GM23338 (cell line): ENCODE measurements at places on chromosomes 3 and 15.
A peak's percentile ranks its signal among the peaks of the same experiment; 100 is the strongest.

DNA sequence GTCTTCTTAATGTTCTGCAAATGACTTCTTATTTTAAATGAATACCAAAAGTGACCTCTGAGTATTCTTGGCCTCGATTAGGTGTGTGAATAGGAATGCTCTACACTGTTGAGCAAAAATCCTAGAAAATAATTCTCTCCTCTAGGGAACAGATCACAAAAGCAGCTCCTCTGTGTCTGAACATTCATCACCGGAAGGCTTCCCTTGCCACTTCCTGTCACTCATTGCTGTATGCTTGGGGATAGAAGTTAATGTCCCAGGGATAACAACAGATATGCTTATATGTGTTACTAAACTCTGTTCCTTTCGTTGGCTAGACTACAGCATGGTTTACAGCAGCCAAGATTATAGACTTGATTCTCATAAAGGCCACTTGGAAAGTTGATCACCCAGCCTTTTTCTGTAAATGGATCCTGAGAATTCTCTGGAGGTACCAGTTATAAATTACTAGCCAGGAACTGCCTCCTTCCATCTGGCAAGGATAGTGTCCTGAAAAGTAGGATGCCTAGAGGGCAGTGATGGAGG, 16.0 kb upstream of the PTX3 start:
- no peak for DNase-seq

DNA sequence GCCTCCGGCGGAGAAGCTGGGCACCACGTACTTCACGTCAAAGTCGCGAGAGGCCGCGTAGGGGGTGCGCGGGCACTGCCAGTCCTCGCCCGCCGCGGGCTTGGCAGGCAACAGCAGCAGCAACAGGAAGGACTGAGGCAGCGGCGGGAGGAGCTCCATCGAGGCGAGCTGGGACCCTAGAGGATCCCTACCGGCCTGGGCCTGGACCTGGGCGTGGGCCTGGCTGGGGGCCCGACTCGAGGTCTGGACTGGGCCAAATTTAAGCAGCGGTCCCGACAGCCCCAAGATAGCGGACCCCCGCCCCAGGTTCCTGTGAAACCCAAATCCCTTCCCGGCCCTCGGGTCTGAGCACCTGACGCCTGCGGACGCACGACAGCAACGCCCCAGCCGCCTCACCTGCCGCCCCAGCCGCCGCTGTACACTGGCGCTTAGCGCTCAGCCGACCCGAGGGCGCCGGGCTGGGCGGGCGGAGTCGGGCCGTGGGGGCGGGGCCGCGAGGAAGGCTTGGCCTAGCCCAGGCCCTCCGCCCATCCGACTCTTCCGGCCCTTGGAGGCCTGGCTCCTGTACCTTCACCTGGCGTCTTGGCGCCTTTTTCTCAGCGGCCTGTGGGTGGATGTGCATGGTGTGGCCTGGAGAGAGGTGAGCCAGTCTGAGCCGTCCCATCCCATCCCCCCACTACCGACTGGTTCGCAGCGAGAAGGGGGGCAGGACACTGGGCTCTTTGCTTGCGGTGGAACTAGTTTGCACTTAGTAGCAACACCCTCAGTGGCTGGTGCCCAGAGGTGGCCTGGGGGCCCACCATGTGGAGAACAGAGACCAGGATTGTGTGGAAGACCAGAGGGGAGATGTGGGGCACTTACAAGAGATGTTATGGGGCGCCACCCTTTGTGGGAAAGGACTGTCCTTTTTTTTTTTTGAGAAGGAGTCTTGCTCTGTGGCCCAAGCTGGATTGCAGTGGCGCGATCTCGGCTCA, at the start of gene MST1R:
TSS of gene MST1R (minus strand) at position 423 of the 974 bp plus-strand sequence. CDS start at position 159, 264 bp downstream.
- peak; percentile 98 for DNase-seq

DNA sequence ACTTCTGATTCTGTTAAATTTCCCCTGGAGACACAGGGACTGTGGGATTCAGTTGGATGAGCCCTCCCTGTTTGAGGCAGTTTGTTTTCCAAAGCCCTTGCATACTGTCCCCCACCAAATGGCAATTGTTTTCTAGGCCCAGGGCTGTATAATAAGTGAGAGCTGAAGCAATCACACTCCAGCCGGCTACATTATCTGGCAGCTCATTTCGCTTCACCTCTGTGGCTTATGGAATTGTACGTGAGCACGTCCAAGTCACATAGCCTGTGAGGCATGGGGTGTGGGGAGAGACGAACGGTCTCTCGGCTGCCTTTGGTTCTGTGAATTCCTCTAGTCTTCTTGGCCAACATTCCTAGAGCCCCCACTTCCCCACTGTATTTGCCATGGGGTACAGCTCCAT, 10.7 kb downstream of the RBP2 start:
- no peak for DNase-seq

- DNase-seq, result no peak
Observed at GRCh38 chr3:107795514-107796094, 272.8 kb downstream of the BBX start.

GRCh38 chr3:123694366-123695087, 109.7 kb upstream of the HACD2 start:
- DNase-seq, result peak; percentile 12

DNA sequence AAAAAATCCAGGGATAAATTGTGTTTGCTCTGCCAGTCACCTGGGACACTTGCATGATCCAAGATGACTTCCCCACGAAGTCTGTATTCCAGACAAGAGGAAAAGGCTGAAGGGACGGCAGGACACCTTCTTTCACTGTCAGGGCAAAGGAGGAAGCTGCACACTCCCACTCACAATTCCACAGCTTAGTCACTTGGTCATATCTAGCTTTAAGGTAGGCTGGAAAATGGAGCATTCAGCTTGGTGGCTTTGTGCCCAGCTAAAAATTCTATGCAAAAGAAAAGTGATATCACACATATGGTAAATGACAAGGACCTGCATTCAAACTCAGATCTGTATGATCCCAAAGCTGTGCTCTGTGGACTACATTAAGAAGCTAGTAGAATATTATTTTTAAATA, 109.2 kb upstream of the TPM1 start:
- DNase-seq, result no peak

- DNase-seq, result no peak
Observed at GRCh38 chr3:33936171-33936920, 137.9 kb downstream of the PDCD6IP start.

- no peak for DNase-seq
Observed at GRCh38 chr3:36362216-36362615, 18.1 kb upstream of the STAC start.

DNA sequence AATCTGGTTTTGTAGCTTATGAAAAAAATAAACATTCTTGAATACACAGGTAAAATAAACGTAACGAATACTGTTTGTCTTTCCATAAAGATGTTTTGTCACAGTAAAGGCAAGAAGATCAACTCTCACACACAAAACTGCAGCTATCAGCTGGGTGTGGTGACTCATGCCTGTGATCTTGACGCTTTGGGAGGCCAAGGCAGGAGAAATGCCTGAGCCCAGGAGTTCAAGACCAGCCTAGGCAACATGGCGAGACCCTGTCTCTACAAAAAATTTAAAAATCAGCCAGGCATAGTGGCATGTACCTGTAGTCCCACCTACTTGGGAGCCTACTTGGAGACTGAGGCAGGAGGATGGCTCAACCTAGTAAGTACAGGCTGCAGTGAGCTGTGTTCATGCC, 39.6 kb downstream of the CBLB start:
- no peak for DNase-seq

DNA sequence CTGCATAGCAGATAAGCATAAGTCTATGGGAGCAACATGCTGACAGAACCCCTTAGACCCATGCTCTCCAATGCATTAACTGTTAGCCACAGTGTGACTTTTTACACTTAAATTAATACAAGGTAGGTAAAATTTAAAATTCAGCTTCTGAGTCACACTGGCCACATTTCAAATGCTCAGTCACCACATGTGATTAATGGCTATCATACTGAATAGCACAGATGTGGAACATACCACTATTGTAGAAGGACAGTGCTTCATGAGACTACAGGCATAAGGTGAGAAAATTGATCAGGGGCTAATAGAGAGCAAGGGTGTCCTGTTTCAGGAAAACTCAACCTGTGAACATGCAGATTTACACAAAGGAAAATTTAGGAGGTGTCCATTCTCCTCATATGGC, 357.0 kb upstream of the SEMA6D start:
- DNase-seq, result no peak

DNA sequence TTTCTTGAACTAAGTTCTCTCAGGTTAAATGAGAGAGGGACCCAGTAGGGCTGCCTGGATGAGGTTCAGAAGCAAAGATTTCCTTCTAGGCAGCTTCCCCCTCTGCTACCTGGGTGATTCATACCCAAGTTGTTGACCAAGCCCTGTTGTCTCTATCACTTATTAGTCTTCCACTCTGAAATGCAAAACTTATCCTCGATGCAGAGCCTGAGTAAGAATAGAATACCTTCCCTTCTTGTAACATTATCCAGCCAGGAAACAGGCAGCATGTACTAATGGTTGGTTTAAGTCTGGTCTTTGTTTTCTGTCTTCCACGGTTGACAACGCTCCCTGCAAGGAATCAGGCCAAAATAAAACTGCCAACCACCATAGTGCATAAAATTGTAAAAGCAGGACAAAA, 377.3 kb downstream of the MECOM start:
- no peak for DNase-seq

DNA sequence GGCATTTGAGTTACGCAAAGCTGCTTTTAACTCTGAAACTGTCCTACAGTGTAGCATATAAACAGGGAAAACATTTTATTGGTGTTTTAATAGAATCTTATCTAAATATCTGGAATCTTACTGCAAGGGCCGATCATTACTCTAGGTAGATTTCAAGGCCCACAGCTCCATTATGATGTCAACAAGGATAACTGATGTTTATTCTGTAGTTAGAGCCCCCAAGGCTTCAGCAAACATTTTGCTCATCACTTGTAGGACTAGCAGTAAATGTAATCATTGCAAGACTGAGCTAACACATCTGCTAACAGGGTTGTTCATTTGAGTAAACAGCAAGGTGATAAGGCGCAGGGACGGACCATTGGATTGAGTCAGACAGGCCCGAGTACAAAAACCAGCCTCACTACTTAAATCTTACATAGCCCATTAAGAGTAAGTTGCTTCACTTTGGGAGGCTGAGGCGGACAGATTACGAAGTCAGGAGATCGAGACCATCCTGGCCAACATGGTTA, 332.5 kb upstream of the TPRG1 start:
- DNase-seq, result no peak

DNA sequence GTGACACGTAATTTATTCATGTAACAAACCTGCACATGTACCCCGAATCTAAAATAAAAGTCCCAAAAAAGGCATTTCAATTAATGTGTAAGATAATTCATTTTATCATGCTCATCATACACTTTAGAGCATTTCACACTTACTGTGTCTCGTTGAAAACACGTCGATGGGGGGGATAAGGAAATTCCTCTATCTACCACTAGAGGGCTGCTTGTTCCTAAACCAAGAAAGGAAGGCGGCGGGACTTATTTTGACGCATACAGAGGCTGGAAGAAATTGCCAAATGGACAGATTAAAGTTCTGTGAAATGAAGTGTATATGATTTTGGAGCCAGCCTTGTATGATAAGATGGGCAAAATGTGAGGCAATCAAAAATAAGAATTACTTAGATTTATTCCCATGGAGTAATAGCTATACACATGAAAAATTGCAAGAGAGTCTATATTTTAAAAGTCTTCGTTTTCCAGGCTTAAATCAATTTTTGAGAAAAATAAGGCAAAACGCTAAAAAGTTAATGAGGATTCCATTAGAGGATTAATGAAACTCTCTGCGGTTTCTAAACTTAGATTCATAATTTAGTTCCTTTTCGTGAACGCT, 346.8 kb downstream of the CNTN3 start:
- DNase-seq, result peak; percentile 91

- no peak for DNase-seq
Observed at GRCh38 chr3:160876643-160877042, 120.6 kb downstream of the PPM1L start.

DNA sequence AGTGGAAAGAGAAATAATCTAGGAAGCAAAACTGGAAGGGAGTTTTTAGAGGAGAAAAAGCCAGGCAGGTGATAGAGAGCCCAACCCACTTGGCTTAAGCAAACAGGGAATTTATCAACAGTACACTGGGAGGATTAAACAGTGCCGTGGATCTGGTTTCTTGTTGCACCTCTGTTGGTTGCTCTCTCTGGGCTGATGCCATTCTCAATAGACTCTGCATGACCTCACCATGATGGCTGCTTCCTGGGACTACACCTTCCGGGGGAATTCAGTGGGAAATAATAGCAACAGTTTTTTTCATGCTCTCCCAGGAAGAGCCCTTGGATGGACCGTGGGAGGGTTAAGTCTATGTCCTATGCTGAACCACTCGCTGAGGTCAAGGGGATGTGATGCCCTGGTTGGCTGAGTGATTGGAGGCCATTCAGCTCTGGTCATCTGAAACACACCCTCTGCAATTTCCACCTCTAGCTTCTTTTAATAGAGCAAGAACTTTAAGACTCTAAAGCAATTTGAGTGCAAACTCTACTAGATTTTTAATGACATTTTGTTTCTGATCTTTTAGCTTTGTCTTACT, 74.2 kb downstream of the EPHB1 start:
- no peak for DNase-seq

DNA sequence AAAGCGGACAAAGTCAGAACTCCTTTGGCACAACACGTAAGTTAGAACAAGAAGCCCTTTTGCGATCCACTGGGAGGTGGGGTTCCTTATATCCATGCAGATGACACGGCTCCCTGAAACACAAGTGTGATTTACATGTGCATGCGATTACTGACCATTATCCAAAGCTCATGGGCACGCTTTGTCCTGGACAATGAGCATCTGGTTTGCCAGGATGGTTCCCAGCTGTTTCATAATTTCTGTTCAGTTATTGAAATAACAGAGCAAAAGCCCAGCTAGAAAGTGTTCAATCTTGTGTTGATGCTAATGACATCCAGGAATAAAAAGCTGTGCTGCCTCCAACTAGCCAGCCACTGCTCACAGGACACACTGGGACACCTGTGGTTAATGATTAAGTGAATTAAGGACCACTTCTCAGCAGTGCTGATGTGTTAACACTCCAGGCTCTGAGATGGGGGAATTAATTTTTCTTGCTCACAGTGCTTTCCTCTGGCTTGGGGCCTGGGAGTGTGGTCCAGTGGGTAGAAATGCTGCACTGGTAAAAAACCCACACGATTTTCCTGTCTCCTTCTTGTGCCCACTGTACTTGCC, 123.1 kb upstream of the SLC2A2 start:
- no peak for DNase-seq

DNA sequence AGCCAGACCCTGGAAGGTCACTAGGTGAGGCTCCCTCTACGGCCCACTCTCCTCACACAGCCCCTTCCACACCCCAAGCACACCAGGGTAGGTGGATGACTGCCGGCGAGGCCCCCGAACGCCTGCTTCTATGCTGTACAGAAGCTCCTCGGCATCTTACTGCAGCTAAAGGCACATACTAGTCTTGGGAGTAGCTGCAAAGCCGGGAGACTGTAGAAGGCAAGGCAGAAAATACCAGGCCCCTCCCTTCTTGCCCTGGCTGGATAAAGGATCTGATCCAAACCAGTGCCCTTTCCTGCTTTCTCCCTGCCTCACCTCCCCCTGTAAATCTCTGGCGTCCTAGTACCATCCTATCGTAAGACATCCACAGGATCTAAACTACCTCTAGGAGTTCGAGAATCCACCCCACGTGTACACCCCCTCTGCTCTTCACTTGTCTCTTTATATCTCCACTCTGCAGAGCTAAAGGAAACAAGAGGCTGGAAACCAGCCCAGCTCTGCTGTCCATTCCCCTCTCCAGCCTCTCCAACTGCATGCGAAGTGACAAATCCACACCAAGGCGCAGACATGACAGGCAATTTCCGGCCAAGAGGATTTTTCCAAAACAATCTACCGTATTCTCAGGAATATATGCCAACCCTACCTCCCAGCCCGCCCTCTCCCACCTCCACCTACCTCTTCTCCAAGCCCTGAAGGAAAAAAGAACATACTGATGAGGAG, 11.8 kb downstream of the TNK2 start:
- DNase-seq, result peak; percentile 38
